ENCODE measurements at places on chromosomes 7 and 10.

- peak; percentile 68 for DNase-seq
These were observed 68.5 kb downstream of the MAP3K8 start for GRCh38 chr10:30502266-30503060.

GRCh38 chr10:63265222-63265617 is 132.1 kb downstream of the NRBF2 start:
- DNase-seq: peak; percentile 50

DNA sequence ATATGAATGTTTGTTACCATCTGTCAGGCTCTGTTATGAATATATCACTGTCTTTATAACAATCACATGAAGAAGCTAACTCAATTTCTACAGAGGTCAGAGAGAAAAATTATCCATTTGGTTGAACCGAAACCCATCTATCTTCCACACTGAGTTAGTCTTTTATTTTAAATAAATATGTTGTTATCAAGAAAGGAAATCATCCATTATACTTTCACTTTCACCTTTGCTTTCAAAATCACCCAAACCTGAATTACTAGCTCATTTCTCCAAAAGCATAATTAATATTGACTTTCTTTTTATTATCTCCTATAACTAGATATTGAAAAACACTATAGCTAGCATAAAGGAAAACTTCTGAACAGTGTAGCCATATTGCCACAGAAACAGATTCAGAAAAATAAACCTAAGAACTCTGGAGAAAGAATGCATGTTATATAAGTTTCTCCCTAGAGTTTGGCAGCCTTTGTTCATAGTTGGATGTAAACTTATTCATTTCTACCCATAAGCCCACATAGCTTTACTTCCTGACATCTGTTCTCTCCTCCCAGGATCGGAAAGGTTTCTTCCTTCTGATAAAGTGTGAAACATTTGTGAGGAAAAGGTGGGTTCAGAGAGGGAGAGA is 66.0 kb downstream of the NPSR1 start:
- DNase-seq: no peak

DNA sequence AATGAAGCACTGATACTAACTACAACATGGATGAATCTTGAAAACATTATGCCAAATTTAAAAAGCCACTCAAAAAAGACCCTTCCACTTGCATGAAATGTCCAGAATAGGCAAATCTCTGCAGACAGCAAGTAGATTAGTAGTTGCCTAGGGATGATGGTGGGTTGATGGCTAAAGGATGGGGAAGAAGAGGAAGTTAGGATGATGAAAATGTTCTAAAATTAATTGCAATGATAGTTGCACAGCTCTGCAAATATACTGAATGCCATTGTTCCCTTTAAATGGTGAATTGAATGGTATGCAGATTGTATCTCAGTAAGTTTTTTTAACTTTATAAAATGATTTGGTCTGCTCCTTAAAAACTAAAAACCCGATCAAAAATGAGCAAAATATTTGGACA is 7.3 kb upstream of the LIPA start:
- DNase-seq: no peak

- DNase-seq: no peak
These were observed 177.6 kb upstream of the SEMA3A start for GRCh38 chr7:84372155-84372621.

DNA sequence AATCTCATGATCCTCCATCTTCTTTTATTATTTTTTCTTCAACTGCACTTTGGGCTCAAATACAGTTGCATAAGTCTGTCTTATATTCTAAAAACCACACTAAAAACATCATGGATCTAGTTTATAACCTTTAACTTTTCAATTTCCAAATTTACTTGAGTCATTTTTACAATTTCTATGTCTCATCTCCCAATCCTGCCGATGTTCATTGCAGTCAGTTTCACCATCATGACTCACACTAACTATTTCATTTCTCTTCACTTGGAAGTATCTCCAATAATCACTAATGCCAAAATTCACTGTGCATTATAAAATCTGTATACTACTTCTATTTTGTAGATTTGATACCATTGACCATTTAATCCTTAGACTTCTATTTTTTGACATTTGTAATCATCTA is 806.9 kb upstream of the SORCS1 start:
- DNase-seq: no peak

GRCh38 chr7:144854839-144855424 is 19.1 kb upstream of the TPK1 start:
- DNase-seq: no peak

DNA sequence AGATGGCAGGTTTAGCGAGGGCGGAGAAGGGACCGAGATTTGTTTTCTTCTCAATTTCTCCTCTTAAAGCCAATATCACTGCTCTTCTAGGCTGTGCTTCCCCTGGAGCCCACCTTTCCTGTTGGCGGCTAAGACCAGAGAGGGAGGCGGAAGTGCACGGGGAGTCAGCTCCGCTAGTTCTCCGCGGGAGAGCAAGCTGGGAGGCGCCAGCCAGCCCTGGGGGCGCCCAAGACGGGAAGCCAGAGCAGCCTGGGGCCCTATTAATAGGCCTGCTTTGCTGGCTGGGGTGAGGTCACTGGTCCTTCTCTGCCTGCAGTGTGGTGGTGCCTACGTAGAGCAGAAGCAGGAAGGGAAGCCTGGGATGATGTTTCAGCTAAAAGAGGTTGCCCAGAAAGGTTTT is 61.6 kb downstream of the LSM5 start:
- no peak for DNase-seq

DNA sequence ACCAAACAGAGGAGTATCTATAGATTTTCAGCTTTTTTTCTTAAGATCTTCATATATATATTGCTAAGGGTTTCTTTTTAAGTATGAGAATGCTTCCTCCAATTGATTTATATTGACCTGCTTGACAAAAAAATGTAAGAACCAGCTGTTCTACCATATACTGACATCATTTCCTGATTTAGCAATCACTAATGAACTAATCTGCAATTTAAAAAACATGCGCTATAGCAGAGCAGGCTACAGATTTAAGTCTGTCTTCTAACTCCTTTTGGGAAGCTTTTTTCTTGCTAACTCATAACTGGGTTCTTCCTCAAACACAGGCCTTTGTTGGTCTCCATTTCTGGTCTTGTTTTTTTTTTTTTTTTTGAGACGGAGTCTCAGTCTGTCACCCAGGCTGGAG is 33.2 kb downstream of the ABCC2 start:
- no peak for DNase-seq

GRCh38 chr7:125278318-125278717 is 348.7 kb upstream of the POT1 start:
- no peak for DNase-seq

DNA sequence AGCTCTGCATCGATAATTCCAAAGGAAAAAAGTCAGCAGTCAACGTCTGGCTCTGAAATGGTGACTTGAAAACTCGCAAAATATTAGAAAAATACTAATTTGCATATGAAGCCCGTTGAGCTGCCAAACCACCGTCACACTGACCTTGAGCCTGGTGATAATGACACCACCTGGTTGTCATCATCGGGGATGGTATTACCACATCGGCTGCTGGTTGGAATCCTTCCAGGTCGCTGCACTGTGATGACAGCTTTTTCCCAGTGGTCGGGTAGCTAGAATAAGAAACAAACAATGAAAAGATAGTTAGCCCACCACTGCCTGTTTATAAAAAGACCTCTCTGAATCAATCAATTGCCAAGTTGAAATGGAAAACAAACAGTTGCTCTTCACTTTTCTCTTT is 41.6 kb downstream of the LAMB1 start:
- DNase-seq: no peak

GRCh38 chr7:152923711-152924110 is 164.2 kb downstream of the ACTR3B start:
- no peak for DNase-seq

DNA sequence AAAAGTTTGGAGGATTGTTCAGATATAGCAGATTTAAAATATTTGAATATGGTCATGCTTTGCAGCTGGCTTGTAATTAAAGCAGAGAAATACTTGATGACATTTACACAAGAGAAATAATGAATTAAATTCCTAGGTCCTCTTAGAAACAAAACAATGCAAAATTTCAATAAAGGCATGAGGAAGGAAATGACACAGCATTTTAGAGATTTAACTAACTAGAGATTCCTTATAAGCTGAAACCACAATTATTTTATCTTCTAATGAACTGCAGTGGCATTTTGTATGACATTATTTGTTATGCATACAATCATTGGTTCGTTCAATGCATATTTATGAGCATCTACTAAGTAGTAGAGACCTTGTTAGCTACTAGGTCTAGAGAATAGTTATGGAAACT is 490.9 kb downstream of the ZWINT start:
- no peak for DNase-seq

- DNase-seq: no peak
These were observed 46.4 kb upstream of the ATRNL1 start for GRCh38 chr10:115046686-115047236.

GRCh38 chr10:100325158-100325557 is 4.9 kb downstream of the PKD2L1 start:
- DNase-seq: no peak

Data from activated CD4-positive, alpha-beta T cell treated with anti-CD3 and anti-CD28 coated beads, Interleukin-2, Interleukin-4, amounts not matched to agents 100 ng/mL and 50 ng/mL, durations not matched to agents 16 hours and 8 hours (primary cell).